ENCODE measurements at places on chromosomes 5 and 9.

DNA sequence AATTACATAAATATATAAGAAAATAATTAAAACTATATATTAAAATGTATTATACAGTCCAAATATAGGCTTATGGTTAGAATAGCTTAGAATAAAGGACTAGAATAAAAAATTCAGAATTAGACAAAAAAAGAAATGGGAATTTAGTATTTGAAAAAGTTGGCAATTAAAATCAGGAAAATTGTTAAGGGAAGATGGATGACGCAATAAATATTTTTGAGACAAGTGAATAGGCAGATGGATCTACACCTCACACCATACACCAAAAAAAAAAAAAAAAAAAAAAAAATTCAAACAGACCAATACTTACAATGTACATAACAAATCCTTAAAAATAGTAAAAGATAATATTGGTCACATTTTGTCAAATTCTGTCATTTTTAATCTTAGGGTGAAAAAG lies 200.7 kb downstream of the TMEM232 start:
- DNase-seq = no peak

- no peak for DNase-seq
Measured at GRCh38 chr9:105656131-105656921, 5.9 kb upstream of the TAL2 start.

- DNase-seq = no peak
Measured at GRCh38 chr9:114279693-114280092, 43.2 kb upstream of the ORM1 start.

DNA sequence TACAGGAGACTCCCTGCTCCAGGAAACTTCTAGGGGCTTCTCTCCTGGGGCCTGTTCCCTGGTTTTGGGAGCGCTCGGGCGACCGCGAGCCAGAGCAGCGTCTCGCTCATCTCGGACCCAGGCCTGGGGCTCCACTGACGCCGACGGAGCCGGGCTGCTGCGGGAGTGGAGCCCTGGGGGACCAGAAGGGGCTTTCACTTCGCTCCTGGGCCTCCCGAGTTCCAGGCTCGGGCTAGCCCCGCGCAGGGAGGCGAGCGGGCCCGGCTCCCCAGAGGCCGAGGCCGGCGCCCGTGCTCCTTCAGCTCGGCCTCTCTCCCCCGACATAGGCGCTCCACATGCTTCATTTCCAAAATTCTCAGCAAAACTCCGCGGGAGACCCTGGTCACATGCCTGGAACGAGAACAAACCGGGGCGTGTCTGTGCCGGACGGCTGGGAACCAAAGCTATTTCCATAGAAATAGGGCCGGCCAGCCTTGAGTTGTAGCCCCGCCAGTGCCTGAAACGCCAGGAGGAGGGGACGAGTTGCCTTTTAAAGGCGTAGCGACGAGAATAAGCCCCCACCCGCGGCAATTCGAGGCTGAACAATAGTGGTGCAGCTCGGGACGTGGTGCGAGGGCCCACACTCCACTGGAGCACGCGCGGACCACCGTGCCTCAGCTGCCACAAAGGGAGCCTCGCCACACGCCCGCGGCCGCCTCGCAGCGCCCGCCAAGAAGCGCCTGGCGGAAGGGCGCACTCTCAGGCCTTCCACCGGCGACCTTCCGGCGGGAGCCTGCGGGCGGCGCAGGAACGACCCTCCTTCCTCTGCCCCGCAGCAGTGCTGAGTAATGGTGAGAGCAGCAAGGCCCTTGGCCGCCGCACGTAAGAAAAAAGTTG lies 1.1 kb upstream of the G3BP1 start:
- peak; percentile 62 for DNase-seq

DNA sequence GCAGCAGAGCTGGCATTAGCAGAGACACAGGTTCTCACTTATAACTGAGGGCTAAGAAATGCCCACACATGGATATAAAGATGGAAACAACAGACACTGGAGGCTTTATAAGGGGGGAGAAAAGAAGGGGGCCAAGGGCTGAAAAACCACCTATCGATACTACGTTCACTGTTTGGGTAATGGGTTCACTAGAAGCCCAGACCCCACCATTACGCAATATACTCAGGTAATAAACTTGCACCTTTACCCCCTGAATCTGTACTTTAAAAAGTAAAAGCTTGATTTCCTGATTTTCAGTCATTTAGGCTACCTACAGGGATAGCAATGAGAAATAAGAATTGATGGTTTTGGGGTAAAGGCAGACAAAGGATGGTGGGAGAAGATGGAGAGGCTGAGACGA lies 1.9 kb upstream of the MINAR2 start:
- no peak for DNase-seq

DNA sequence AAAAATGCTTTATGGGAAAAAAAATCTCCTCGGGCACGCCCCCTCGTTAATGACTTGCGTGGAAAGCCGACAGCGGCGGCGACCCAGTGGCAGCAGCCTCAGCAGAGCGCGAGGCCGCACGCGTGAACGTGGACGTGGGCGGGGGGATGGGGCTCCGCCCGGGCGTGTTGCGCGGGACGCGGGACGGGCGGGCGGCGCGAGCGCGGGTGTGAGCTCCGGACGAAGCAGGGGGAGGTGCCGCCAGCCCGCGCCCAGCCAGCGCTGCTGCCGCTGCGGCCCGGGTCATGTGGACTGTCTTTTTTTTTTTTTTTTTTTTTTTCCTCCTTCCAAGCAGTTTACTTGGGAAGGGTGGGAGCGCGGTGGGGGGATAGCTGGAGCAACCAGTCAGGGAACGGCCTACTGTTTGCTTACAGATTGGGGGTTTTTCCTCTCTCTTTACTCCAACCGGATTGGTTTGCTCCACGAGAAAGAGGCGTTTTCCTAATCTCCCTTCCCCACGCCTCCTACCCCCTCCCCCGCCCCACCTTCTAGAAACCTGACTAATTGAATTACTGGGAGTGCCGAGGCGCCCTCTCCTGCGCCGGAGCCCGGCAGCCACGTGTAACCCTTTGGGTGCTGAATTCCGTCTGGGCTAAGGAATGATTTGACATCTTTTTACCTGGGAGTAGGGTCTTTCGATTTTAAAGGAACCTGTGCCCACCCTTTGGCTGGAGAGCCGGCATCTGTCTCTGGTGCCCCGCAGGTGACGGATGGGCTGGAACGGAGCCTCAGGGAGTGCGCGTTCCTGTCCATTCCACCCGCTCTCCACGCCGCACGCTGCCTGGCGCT lies 1.7 kb upstream of the EFNA5 start:
- peak; percentile 100 for DNase-seq

DNA sequence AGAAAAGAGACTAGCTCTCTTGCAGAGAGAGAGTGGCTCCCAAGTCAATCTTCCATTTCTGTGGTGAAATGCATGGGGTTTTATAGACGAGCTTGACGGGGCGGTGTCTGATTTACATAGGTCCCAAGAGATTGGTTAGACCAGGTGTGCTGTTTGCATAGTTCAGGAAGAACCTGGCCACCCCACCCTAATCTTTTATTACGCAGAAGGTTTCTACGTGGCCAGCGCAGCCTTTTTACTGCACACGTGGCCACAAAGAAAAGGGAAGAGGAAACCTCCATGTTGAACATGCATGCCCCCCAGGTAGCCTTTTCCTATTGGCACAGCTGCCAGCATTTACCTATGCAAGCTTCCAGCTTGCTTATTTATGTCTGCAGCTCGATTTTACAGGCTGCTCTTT lies 92.1 kb downstream of the CAVIN4 start:
- DNase-seq = no peak

All from amniotic epithelial cell (primary cell).